Omental fat pad (tissue), 4 donors: ENCODE measurements at places on chromosomes 12 and 14. TPM values are rescaled to one million over a fixed set of nuclear protein-coding genes. Genes with fewer than 3 reads are reported as not detected.

DNA sequence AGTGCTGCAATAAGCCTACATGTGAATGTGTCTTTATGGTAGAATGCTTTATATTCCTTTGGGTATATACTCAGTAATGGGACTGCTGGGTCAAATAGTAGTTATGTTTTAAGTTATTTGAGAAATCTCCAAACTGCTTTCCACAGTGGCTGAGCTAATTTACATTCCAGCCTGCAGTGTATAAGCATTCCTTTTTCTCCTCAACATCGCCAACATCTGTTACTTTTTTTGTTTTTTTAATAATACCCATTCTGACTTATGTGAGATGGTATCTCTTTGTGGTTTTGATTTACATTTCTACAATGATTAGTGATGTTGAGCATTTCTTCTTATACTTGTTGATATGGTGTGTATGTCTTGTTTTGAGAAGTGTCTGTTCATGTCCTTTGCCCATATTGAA lies 1186.2 kb downstream of the BCL11B start:
- DNase-seq: no peak

GRCh38 chr12:103829092-103829491 lies 11.9 kb downstream of the NT5DC3 start:
- DNase-seq: no peak

DNA sequence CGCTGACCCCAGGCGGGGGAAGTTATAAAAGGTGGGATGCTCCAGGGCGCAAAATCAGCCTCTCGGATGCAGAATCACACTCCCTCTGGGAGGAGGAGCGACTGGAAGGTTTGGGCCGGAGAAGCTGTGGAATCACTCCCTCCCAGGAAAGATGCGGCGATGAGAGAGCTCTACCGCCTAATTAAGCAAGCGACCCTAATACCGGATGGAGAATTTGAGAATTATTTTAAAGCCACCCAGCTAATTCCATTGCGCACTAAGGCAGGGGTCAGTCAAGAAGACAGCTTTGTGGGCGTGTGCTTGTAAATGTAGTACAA lies 1.9 kb downstream of the COL2A1 start:
- DNase-seq: no peak

DNA sequence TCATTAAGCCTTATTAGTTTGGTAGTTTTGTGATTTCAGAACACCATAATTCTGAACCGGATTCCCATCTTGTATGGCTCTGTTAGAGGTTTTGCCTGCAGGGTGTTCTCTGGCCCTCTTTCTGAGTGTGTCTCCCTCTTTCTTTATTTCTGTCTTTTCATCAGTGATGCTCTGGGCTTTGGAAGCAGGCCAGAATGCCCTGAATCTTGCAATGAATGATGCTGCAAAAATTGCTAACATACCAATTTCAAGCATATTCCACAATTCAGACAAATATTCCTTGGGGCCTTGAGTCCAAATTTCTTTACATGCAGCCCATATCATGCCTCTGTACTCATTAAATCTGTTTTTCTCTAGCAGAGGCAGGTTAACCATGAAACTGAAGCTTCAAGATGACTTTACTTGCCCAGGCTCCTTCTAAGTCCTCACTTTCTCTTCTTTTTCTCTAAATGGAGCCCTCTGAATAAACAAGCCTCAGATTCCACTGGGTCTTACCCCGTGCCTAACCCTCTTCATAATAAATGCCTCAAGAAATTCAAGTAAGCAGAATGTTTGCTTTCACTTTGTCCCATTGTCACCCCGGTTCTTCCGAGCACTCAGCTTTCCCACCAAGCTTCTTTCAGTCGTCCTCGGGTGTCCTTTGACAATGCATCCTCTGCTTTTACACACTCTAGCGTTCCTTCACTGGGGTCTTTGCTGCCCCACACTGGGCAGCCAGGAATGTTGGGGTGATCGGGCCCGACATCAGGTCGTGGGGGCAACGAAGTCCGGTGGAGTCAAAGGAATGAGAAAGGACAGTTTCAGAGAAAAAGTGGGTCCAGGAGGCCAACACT lies 78.8 kb upstream of the SLC38A4 start:
- no peak for DNase-seq

DNA sequence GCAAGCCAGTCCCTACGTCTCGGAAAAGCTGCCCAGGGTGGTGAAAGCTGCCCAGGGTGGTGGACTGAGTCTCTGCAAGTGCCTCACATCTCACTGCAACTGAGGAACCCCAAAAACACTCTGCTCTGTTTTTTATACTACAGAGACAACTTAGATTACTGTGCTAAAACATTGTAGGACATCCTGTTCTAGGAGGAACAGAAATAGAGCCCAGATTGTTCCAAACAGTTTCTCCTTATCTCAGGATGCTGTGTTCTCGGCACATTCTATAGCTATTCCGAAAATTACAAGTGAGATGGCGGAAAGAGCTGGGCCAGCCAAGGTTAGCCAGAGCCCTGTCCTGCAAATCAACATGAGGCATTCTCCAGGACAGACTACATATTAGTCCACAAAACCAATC lies 138.7 kb downstream of the LRIG3 start:
- no peak for DNase-seq

- DNase-seq: no peak
Observed at GRCh38 chr14:105385322-105385637, 13.1 kb upstream of the TEX22 start.

- DNase-seq: no peak
Observed at GRCh38 chr12:9079883-9080675, 35.6 kb downstream of the A2M start.

GRCh38 chr12:64383675-64384074 lies 6.9 kb downstream of the C12orf56 start:
- no peak for DNase-seq

DNA sequence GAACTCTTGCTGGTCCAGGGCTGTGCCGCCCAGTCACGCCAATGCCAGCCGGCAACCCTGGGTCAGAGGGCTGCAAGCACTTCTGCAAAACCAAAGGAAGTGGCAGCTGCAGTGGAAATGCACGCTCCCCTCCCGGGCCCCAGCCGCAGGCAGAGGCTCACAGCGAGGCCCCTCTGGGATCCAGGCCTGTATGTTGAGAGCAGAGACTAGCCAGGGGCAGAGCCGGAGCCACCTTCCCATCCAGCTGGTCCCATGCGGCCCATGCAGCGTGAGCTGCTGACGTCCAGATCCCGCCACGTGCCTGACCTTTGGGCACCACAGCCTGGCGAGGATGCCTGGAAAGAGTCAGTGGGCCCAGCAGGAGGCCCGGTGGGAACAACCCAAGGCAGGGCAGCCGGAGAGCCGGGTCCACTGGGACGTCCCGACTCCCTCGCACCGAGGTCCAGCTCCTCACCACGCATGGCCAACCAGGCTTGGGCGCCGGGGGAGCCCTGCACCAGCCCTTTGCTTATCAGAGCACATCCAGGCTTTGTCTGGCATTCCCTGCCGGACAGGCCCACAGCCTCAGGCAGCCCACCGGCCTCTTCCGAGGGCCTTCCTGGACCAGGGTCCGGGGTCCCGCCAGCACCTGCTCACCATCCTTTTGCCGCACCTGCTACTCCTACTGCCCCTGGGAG lies 4.3 kb downstream of the GPR132 start:
- DNase-seq: no peak

- no peak for DNase-seq
Observed at GRCh38 chr12:56321027-56321426, 5.2 kb upstream of the CNPY2 start.

GRCh38 chr12:86145156-86145555 lies 111.0 kb downstream of the MGAT4C start:
- DNase-seq: no peak

DNA sequence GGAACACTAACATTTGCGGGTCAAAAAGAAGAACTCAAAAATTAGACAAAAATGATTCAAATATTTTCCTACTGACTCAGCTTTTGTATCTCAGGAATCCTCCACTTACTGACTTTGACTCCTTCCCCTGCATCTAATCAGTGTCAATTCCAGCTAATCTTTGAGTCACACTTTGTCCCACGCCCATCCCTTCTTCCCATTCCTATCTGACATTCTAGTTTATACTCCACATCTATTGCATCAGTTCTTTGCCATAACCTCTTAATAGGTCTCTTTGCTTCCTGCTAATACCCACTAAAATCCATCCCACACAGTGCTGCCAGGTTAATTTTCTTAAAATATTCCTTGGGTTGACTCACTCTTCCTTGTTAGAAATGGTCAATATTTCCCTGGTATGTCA lies 19.1 kb downstream of the BBS10 start:
- no peak for DNase-seq

GRCh38 chr12:52659395-52659794 lies 7.4 kb upstream of the KRT2 start:
- DNase-seq: no peak

GRCh38 chr12:45708901-45709300 lies 20.6 kb upstream of the ARID2 start:
- no peak for DNase-seq

- DNase-seq: no peak
Observed at GRCh38 chr14:96357216-96357615, 5.9 kb downstream of the ATG2B start.

- no peak for DNase-seq
Observed at GRCh38 chr12:91177381-91177780, 5.2 kb downstream of the DCN start.

DNA sequence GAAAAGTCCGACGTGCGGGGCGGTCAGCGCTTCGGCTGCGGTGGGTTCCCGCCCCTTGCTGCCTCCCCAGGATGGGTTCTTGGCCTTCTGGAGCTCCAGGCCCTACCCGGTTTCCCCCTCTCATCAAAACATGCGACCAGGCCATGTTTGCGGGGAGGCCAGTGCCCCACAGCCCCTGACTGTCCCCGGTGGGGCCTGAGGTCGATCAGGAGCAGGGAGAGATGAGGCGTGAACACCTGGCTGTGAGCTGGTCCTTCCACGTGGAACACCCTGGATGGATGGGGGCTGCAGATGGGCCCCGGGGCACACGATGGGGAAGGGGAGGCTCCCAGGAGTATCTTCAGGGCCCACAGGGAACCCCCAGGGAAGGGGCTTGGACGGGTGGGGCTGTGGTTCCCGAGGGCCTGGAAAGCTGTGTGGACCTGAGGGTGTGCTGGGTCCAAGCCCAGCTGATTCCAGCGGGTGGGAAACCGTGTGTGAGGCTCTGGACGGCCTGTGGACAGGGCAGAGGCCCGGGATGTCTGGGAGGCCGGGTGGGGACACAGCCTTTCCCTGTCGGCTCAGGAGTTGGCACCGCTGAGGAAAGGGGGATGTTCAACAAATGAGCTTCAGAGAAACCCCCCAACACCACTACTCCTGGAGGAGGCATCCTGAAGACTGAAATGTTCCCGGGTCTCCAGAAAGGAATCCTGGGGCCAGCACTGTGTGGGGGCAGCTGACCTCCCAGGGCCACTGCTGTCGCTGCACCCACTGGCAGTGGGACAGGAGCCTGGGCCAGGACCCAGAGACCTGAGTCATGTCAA lies 187.0 kb upstream of the C14orf180 start:
- no peak for DNase-seq

DNA sequence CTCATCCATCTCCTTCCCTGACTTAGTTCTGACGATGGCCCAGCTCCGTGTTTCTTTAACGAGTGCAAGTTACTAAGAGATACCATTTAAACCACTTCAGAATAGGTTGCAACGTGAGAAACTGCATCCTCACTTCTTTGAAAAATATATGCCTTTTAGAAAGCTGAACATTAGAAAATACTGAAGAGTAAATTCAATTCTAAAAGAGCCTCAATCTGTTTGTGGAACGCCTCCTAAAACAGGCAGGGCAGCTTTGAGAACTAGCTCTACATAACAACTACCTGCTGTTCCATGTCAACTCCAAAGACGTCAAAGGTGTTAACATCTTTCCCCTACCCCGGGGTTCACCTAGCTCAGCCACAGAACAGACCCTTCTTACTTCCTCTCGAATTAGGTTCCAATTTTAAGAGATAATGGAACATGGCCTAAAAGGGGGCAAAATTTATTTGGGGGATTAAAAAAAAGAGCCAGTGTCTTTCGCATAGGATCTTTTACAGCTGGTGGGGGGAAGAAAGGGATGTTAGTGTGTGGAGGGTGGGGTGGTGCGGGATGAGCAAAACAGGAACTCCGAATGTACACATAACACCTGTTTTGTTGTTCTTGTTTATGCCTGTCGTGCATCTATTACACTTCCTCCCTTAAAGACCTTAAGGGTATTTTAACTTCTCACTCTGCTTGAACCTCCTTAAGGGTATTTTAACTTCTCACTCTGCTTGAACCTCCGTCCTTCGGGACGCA lies 3.3 kb downstream of the BHLHE41 start:
- DNase-seq: no peak

DNA sequence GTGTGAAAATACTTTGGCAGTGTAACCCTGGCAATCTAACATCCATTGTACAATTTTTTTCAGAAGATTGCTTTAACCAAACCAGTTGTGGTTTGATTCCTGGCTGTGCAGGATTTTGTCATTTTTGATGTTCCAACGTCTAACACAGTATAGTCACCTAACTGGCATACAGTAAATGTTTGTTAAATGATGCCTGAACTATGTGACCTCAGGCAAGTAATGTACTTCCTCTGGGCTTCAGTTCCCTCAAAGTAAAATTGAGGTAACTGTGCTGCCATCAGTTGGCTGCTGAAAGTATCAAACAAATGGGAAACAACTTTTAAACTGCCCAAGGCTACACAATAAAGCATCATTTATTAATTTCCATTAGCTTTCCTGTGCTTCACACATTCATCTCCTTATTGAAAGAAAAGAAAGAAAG lies 4.3 kb downstream of the TM7SF3 start:
- no peak for DNase-seq

DNA sequence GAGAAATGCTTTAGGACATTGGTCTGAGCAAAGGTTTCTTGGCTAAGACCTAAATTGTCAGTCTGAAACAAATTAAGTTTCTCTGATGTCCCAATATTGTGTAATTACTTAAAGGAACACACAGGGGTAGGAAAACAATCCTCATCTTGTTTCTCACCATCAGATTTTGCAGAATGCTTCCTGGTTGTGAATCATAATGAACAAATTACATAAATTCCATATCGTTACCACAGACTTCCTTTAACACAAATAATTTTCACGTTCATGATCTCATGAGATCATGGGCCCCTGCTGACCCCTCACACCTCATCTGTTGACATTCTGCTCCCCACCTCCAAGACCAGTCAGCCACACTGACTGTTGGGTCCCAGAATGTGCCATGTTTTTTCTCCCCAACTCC lies 194.1 kb downstream of the MON2 start:
- DNase-seq: no peak

Gene FITM1
- 0.96 TPM for total RNA-seq

Gene ACVRL1
- total RNA-seq: 106 TPM

Gene KCNK13
- 2.0 TPM for total RNA-seq

Gene POLE
- 15.8 TPM for total RNA-seq

Gene GDF3
- not detected for total RNA-seq

Gene LALBA
- not detected for total RNA-seq

Gene CTSG
- 2.0 TPM for total RNA-seq

Gene TPH2
- not detected for total RNA-seq

Gene CNTN1
- total RNA-seq: 1.1 TPM

Gene SLC25A21
- not detected for total RNA-seq
